ENCODE measurements at places on chromosomes 2 and 18.

GRCh38 chr18:12934454-12935071 lies 13.2 kb upstream of the SEH1L start:
- peak; percentile 75 for DNase-seq

GRCh38 chr18:8988260-8988871 lies 114.1 kb upstream of the NDUFV2 start:
- peak; percentile 75 for DNase-seq

DNA sequence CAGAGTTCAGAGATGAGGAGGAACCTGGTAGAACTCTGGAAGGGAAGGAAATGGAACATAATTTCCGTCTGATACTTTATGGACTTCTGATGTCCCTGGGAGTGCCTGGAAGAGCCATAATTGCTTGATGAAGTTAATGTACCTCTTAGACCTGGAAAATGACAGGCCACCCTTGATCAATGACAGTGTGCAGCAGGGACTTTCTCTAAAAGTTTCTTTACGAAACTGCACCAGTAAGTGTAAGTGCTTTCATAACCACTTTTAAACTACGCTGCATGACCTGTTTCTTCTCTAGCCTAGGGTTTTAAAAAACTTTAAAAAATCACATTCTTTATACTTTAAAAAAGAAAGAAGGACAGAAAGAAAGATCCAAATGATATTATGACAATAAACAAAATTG lies 164.5 kb downstream of the LPIN1 start:
- DNase-seq: no peak

DNA sequence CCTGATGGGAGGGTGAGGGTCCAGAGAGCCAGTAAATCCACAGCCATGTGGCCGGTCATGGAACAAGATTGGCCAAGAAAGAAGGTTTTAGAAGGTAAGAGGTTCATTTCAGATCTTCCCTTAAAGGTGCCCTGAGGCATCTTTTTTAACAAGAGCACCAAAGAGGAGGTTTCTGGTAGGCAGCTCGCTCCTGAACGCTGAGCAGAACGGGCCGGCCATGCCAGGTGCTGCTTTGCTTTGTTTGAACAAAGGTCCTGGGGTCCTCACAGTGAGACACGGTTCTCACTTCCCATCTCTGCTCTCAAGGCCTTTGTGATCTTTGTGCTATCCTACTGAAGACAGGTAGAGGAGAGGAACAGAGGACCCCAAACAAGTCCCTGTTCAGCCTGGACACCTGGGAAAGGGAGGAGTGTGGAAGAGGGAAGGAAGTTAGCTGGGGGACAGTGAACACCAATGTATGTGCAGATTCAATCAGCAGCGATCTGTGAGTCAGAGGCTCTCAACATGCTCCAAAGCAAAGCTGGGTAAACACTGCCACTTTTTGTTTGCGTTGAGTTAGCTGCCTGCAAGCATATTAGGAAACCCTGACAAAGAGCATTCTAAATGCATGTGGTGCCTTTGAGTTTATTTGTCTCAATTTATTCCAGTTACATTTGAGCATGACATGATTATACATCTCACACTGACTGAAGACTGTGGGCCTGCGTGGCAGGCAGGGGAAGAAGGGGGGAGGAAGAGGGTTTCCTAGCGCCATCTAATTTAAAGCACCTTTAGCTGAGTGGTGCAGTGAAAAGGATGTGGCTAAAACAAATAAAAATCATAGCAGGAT lies 102.4 kb downstream of the ASB1 start:
- DNase-seq: no peak
